HAP-1 (cell line): ENCODE measurements at places on chromosomes 1 and 21.

GRCh38 chr1:53299233-53299632 is 28.6 kb downstream of the LRP8 start:
- no peak for DNase-seq

DNA sequence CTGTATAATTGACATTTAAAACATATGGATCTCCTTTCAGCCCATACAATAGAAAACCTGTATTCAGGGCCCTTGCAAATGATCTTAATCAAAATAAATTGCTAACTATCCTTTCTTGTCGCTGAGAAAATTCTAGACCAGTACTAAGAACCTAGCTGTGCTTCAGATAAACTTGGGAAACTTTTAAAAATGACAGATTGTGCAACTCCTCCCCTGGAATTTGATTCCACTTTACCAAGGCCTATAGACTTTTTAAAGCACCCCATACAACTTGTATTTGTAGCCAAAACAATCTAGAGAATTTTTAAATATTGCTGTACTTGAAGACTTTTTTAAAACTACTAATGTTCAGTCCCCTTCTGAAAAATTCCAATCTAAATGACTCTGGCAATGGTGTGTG is 51.6 kb downstream of the ZNF644 start:
- no peak for DNase-seq

DNA sequence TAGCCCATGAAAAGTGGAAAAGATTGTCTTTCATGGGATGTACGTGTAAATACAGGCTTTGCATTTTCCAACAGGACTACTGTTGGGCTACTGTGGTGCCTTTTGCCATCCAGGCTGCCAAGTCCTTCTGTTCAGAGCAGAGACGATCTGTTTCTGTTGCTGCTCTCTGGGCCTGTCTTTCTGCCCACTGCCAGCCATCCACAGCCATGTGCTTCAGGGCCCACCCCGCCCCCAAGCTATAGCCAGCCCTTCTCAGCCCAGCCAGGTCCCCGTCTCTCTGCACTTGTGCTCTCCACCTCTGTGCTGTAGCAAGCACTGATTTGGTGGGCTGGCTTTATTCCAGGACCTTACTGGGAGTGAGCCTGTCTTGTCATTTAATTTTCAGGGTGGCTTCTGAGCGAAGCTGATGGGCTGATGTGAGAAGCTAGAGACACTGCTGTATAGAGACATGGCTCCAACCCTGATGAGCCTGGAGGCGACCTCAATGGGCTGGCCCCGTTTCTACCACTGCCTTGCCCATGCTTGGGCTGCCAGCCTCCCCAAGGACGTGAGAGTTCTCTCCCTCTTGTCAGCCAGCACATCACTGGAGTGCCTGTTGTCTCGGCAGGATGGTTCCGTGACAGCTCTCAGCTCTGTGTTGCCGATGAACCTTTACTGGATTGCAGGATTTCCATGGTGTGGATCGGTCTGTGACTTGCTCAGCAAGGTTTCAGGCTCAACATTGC is 137.8 kb downstream of the PEX14 start:
- no peak for DNase-seq

DNA sequence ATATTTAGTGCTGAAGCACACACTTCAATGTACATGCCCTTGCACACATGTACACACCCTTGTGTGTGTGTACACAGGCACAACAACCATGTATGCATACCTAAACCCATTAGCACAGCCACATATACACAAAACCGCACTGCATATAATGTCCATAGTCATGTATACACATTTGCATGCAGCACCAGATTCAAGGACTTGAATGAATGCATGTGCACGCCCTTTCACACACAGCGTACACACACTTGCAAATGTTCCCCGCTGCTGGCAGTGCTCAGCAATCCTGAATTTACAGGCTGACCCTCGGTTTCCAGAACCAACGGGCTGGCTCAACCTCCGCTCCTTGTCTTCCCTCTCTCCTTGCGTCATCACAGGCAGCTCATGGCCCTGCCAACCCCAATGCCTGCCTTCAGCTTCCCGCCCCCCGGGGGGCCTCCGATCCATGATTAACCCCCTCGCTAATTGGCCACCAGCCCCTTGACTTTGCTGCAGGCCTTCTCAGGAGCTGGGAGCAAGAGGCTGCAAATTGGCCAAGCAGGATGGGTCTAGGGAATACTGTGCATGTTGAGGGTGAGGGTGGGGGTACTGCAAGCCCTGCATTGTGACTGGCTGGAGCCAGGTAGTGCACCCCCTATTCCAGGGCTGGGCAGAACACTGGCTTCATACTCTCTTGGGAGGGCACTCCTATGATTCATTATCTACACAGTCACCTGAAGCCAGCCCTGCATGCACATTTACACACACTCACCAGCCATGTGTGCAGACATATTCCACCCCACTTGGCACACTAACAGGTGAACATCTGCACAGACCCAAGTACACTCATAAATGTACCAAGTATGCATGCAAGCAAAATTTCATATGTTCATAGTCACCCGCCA is 7.9 kb downstream of the GPR3 start:
- DNase-seq, result no peak

DNA sequence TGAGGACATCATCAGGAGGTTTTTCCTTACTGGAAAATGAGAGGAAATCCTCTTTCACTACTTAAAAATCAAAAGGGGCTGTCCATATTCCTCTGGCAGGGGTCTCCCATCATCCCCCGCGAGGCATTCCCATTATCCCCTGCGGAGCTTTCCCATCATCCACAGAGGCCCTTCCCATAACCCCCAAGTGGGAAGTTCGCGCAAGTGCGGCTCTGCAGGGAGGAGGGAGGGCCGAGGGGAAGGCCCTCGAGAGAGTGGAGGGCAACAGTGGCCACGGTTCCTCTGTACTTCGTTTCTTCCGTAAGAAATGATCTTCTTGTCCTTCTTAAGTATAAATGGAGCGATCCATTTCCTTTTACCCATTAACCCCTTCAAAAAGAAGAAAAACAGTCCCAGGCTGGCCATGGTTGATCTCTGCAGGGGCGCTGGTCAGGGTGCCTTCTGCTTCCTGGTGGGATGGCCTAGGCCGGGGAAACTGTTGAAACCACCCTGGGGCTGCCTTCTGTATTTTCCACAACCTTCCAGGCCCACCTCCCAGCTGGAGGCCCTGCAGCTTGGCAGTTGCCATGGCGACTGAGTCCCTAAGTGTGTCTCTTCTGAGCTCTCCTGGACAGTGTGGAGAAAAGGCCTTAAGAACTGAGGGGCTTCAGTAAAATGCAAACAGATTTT is 3.6 kb upstream of the RSPH1 start:
- DNase-seq, result no peak

- no peak for DNase-seq
These were observed 1251.1 kb downstream of the AMY1C start for GRCh38 chr1:105000793-105001192.

- DNase-seq, result no peak
These were observed 74.9 kb downstream of the ROR1 start for GRCh38 chr1:63848733-63849132.

GRCh38 chr1:246680696-246681130 is 43.5 kb upstream of the SCCPDH start:
- no peak for DNase-seq

- DNase-seq, result no peak
These were observed 19.4 kb downstream of the LRP8 start for GRCh38 chr1:53308506-53308905.

DNA sequence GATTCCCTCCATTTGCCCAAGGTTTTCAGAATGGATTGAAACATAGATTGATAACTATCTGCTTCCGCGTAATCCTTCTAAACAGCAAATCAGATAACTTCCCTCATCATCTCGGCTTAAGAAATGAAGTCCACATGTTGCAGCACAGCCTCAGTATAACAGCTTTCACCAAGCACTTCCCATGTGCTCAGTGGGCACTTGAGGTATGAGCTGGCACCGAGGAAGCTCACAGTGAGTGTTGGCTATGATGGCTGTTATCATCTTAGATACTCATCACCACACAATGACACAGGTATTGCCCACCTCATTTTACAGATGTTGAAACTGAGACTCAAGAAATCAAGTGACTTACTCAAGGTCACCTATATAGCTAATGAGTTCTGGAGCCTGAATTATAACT is 43.2 kb downstream of the RCSD1 start:
- DNase-seq, result no peak

GRCh38 chr1:9929431-9930385 is 13.5 kb downstream of the LZIC start:
- no peak for DNase-seq

- DNase-seq, result no peak
These were observed 1.1 kb downstream of the SYNC start for GRCh38 chr1:32701421-32701911.

DNA sequence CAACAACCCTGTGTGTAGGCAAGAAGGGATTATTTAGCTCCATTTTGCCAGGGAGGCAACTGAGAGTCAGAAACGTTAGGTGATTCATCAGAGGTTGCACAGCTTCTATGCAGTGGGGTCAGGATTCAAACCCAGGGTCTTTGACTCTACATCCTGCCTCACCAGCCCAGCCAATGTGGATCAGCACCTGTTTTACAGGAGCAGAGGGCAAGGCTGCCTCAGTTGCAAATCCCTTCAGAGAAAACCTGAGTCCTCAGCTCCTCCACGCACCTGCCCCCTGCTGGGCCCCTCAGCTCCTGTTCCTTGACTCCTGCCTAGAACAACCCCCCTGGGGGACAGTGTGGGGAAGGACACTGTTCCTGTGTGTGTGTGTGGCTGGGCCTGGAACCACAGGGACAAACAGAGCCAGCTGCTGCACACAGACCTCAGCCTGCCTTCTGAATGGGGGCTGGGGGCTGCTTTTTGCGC is 61.6 kb downstream of the LRRN2 start:
- peak; percentile 58 for DNase-seq

DNA sequence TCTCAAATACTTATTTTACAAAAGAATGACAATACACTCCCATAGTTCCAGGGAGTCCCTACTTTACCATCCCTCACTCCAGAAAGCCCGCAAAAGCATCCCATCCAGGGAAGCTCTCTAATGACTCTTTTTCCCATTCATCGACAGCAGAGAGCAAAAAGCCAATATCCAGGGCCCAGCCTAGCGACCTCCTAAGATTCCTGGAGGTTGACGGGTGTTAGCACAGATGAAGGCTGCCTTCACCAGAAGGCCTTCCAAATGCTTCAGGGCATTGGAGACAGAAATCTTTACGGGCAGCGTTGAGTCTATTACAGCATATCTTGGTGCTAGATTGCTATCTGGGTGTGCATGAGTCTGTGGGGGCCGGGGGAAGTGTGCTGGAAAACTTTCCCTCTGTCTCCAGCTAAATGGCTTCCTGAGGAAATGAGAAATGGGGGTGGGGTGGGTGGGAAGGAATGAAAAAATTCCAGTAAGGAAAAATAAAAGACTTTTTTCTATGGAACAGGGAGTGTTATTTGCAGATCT is 136.6 kb downstream of the PROX1 start:
- no peak for DNase-seq

DNA sequence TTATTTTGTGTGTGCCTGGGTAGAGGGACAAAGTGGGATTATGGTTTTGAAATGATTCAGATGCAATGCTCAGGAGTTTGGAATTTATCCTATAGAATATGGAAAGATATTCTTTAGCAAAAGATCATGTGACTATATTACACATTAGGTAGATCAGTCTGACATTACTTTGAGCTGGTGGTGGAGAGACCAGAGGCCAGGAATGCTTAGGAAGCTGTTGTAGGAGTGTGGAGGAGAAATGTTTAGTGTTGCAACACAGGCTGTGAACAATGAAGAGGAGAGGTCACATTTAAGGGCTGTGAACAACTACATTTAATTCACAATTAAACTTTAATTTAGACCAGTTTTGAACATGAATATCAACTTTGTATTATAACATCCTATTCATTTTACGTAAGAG is 45.3 kb upstream of the PODN start:
- DNase-seq, result no peak

DNA sequence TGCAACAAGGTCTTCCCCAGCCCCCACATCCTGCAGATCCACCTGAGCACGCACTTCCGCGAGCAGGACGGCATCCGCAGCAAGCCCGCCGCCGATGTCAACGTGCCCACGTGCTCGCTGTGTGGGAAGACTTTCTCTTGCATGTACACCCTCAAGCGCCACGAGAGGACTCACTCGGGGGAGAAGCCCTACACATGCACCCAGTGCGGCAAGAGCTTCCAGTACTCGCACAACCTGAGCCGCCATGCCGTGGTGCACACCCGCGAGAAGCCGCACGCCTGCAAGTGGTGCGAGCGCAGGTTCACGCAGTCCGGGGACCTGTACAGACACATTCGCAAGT is 3.8 kb downstream of the ZBTB18 start:
- DNase-seq, result no peak

DNA sequence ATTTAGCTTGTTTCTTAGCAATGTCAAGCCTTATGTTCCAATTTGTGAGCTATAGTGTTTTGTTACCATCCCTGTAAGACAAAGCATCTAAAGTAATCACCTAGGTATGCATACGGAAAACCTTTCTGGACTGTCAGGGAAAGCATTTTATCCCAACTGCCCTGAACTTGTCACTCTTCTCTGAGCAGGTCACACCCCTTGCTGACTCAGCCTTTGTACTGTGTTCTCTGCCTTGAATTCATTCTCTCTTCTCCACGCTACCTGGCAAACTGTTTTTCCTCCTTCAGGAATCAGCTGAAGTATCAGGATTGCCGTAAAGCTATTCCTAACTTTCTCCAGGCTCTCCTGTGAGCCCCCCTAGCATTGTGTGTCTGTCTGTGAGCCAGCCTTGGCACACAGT is 54.2 kb downstream of the PBX1 start:
- DNase-seq, result no peak

GRCh38 chr1:24803220-24803619 is 58.0 kb downstream of the CLIC4 start:
- DNase-seq, result no peak

DNA sequence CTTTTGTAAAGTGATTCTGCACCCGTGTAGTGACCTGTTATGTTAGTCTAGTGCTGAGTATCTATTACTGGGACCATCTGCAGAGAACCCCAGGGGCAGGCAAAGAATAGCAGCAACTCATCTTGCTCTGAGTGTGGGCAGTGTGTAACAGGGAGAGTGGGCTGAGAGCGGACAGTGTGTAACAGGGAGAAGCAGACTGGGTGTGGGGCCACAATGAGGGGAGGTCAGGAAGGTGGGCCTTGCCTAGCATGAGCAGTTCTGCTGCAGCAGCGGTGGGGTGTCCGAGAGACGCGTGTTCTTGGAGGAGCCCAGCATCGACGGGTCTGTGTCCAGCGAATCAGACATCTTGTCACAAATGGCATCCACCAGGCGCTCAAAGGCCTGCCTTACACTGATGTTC is 41.2 kb upstream of the NRDC start:
- no peak for DNase-seq

GRCh38 chr1:222547944-222548671 is at the start of gene HHIPL2:
HHIPL2 (minus strand) TSS chr1:222548104; CDS start chr1:222548044, 60 bp downstream.
- DNase-seq, result no peak

GRCh38 chr21:25465263-25465662 is 142.0 kb downstream of the MRPL39 start:
- DNase-seq, result no peak

DNA sequence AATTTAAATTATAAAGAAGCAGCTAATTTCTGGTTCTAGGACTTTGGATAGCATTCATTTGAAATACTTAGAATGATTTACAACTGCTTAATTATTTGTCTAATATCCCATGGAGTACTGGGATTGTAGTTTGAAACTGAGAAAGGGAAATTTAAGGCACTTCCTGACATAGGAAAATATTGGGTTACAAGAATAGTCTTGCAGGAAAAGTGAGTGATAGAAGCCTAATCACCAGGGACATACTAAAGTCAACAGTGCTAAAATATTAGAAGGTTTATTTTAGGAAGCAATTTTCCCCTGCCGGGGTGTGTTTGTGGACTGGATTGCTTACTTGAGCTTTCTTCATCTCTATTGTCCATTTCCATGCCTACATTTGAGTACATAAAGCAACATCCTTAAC is 661.6 kb downstream of the ADGRL2 start:
- no peak for DNase-seq
